ENCODE measurements at places on chromosomes 7 and 10. TPM values are rescaled to one million over a fixed set of nuclear protein-coding genes. Genes with fewer than 3 reads are reported as not detected.

- peaks cover 3% of the 10 kb centered on the region for H3K27me3 ChIP-seq
- H3K4me1 ChIP-seq, result peaks cover 11% of the 10 kb centered on the region
- H3K36me3 ChIP-seq, result no peaks in the 10 kb centered on the region
- H3K4me3 ChIP-seq, result no peak overlapping the region
- H3K27ac ChIP-seq, result no peak overlapping the region
- peak; percentile 58 for DNase-seq
These were observed 1.5 kb upstream of the MET start for GRCh38 chr7:116670409-116671015.

- H3K4me1 ChIP-seq, result peaks cover 5% of the 10 kb centered on the region
- no peaks in the 10 kb centered on the region for H3K27me3 ChIP-seq
- no peaks in the 10 kb centered on the region for H3K36me3 ChIP-seq
These were observed 5.7 kb upstream of the ZYX start for GRCh38 chr7:143375298-143376034.

DNA sequence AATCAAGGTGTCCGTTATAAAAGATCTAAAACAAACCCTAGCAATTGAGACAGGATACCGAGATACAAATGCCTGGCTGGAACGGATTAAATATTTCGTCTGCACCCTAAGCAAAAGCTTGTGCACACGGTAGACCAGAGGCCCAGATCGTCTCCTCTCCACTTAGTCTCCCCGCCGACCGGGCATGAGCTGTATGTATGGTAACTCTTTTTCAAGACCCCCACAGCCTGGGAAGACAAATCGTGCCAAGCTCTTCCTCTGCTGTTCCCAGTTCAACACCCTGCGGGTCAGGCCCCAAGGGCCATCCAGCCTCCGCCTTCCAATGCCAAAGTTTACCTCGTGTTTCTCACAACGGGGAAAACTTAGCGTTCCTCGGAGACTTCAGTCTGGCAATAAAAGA, 285.7 kb upstream of the GALNT17 start:
- no peaks in the 10 kb centered on the region for H3K36me3 ChIP-seq
- H3K4me3 ChIP-seq, result no peak overlapping the region
- no peak overlapping the region for H3K27ac ChIP-seq
- DNase-seq, result no peak
- H3K4me1 ChIP-seq, result no peaks in the 10 kb centered on the region

GRCh38 chr7:22363756-22364422, 6.9 kb upstream of the RAPGEF5 start:
- DNase-seq, result no peak
- H3K4me1 ChIP-seq, result no peaks in the 10 kb centered on the region
- H3K36me3 ChIP-seq, result no peaks in the 10 kb centered on the region
- no peaks in the 10 kb centered on the region for H3K27me3 ChIP-seq
- H3K27ac ChIP-seq, result no peak overlapping the region

GRCh38 chr7:122337011-122337410, 32.5 kb upstream of the FEZF1 start:
- no peak overlapping the region for H3K4me3 ChIP-seq
- DNase-seq, result no peak
- no peaks in the 10 kb centered on the region for H3K27me3 ChIP-seq
- no peaks in the 10 kb centered on the region for H3K4me1 ChIP-seq

DNA sequence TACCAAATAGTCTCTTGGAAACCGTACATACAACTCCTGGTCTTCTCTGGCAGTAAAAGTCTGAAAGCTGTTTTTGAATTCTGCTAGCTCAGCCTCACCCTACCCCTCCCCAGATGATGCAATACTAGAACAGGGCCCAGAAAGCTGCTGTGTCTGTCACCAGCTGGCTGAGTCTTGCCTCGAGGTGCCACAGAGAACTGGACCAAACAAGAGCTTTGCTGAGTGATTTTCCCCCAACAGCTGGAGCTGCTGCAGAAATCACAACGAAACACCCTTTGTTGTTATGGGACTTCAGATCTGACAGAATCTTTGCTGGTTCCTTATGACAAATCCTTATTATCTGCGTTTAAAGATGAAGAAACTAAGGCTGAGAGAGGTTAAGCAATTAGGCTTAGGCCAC, 134.1 kb downstream of the SPAG6 start:
- H3K27me3 ChIP-seq, result peaks cover 26% of the 10 kb centered on the region
- peaks cover 3% of the 10 kb centered on the region for H3K4me1 ChIP-seq
- no peak overlapping the region for H3K27ac ChIP-seq

GRCh38 chr7:2494191-2495130, 18.3 kb upstream of the GRIFIN start:
- H3K4me3 ChIP-seq, result no peak overlapping the region
- no peaks in the 10 kb centered on the region for H3K4me1 ChIP-seq
- DNase-seq, result no peak
- no peak overlapping the region for H3K27ac ChIP-seq
- no peaks in the 10 kb centered on the region for H3K36me3 ChIP-seq

Gene NUPR2
- polyA plus RNA-seq, result not detected

DNA sequence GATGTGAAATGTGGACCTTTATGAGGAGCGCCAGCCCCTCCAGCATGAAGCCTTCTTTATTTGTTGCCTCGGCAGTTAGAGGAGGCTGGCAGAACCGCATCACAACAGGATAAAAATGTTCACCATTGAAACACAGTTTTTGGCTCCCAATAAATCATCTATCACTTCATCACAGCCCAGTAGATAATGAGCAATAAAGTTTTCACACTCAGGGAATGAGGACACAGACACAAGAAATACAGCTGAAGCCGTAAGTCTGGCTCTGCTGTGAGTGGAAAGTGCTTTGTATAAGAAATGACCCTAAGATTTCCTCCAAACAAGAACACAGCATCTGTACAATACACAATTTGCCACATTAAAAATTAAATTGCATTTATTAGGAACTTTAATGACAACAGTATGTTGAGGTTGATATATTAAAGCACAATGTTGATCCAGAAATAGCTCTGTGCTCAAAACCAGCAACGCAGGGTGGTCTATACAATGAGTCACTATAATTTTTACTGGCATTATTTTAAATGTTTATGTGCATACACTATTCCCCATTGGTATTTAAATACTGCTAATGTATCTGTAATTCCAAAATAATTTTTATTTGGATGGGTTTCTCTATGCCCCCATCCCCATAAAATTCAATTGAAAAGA, 301.8 kb upstream of the MGMT start:
- H3K36me3 ChIP-seq, result no peaks in the 10 kb centered on the region
- no peak for DNase-seq
- H3K27ac ChIP-seq, result no peak overlapping the region
- no peaks in the 10 kb centered on the region for H3K27me3 ChIP-seq

GRCh38 chr7:141949021-141949420, 2.2 kb upstream of the CLEC5A start:
- no peaks in the 10 kb centered on the region for H3K27me3 ChIP-seq
- no peaks in the 10 kb centered on the region for H3K36me3 ChIP-seq
- no peak for DNase-seq
- no peak overlapping the region for H3K27ac ChIP-seq
- H3K4me3 ChIP-seq, result no peak overlapping the region

DNA sequence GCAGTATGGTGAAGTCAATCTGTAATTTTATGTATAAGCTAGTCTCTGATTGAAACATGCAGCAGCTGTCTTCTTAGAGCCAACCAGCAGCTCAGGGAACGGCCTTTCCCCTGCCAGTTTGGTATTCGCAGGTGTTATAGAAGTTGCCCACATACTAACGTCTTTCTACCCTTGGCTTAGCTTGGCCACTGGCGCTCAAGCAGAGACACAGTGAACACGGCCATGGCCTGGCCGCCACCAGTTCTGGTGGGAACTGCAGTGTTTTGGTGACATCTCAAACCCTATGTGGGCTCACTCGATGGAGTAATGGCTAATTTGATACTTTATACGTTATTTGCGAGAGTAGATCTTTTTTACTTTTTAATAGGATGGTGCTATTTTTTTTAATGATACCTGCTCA, 17.1 kb downstream of the EIF4H start:
- no peaks in the 10 kb centered on the region for H3K4me1 ChIP-seq
- H3K27me3 ChIP-seq, result no peaks in the 10 kb centered on the region
- peaks cover 30% of the 10 kb centered on the region for H3K36me3 ChIP-seq

GRCh38 chr10:113594652-113595051, 41.8 kb downstream of the HABP2 start:
- H3K27me3 ChIP-seq, result peaks cover 5% of the 10 kb centered on the region
- DNase-seq, result no peak
- no peaks in the 10 kb centered on the region for H3K4me1 ChIP-seq
- no peaks in the 10 kb centered on the region for H3K36me3 ChIP-seq

Gene UPK3B
- polyA plus RNA-seq, result 0.18 TPM

GRCh38 chr7:74501298-74501697, 47.6 kb downstream of the GTF2IRD1 start:
- no peak overlapping the region for H3K4me3 ChIP-seq
- no peak overlapping the region for H3K27ac ChIP-seq

- H3K36me3 ChIP-seq, result no peaks in the 10 kb centered on the region
- H3K4me3 ChIP-seq, result no peak overlapping the region
- DNase-seq, result no peak
- H3K4me1 ChIP-seq, result no peaks in the 10 kb centered on the region
These were observed 125.8 kb downstream of the ANKRD7 start for GRCh38 chr7:118350260-118350659.

DNA sequence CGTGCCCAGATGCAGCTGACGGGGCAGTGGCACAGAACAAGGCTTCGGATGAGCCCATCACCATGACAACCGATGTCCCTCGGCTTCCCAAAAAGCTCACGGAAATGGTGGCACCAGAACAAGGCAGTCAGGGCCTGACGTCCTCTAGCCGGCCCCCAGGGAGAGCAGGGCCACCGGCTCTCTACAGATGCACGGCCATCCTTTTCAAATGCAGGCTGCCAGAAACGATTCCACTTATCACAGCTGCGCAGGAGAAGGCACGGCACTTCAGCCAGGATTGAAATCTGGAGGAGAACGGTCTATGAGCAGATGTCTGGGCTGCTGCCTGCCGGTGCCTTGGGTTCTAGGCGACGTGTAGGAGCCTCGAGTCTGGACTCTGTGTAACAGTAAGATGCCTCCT, 223.8 kb downstream of the ZMYND11 start:
- H3K4me3 ChIP-seq, result no peak overlapping the region
- no peak overlapping the region for H3K27ac ChIP-seq
- no peaks in the 10 kb centered on the region for H3K4me1 ChIP-seq
- DNase-seq, result no peak
- peaks cover 76% of the 10 kb centered on the region for H3K36me3 ChIP-seq
- no peaks in the 10 kb centered on the region for H3K27me3 ChIP-seq

- H3K4me3 ChIP-seq, result no peak overlapping the region
- no peak overlapping the region for H3K27ac ChIP-seq
- H3K27me3 ChIP-seq, result no peaks in the 10 kb centered on the region
- H3K4me1 ChIP-seq, result no peaks in the 10 kb centered on the region
- no peak for DNase-seq
These were observed 29.2 kb upstream of the APBB1IP start for GRCh38 chr10:26408858-26409494.

GRCh38 chr10:121327727-121328126, 270.5 kb downstream of the FGFR2 start:
- DNase-seq, result no peak
- no peaks in the 10 kb centered on the region for H3K36me3 ChIP-seq
- H3K27me3 ChIP-seq, result no peaks in the 10 kb centered on the region
- no peak overlapping the region for H3K27ac ChIP-seq

Gene AMPH
- 0.54 TPM for polyA plus RNA-seq

- H3K36me3 ChIP-seq, result no peaks in the 10 kb centered on the region
- no peak overlapping the region for H3K27ac ChIP-seq
- no peak overlapping the region for H3K4me3 ChIP-seq
- DNase-seq, result no peak
These were observed 15.1 kb downstream of the RNF216 start for GRCh38 chr7:5766321-5766761.

DNA sequence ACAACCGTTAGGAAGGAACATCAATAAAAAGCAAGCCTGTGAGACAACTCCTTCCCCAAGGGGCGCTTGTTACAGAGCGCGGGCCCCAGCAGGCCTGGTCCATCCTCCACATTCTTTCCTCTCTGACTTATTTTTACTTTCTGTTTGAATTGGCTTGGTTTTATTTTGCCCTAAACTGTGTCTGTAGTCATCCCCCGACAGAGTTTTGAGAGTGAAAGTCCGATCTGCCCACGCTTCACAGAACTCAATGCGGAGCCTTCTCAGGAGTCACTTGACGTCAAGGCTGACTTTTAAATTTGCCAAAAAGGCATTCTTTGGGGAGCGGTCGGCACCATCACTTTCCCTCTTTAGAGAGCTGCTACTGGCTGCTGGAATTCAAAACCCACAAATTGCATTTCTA, 150.1 kb upstream of the KLF6 start:
- no peaks in the 10 kb centered on the region for H3K4me1 ChIP-seq
- H3K36me3 ChIP-seq, result no peaks in the 10 kb centered on the region
- no peak for DNase-seq
- peak overlapping the region; percentile 71 for H3K27ac ChIP-seq
- H3K27me3 ChIP-seq, result no peaks in the 10 kb centered on the region

GRCh38 chr7:128833148-128833945, 3.1 kb downstream of the FLNC start:
- DNase-seq, result no peak
- no peak overlapping the region for H3K4me3 ChIP-seq
- no peaks in the 10 kb centered on the region for H3K36me3 ChIP-seq
- peaks cover 46% of the 10 kb centered on the region for H3K4me1 ChIP-seq
- peak overlapping the region; percentile 80 for H3K27ac ChIP-seq

- H3K27me3 ChIP-seq, result no peaks in the 10 kb centered on the region
- no peaks in the 10 kb centered on the region for H3K36me3 ChIP-seq
- no peaks in the 10 kb centered on the region for H3K4me1 ChIP-seq
- H3K27ac ChIP-seq, result no peak overlapping the region
These were observed 83.4 kb upstream of the PPP1R9A start for GRCh38 chr7:94823947-94824346.

Gene VAX1
- polyA plus RNA-seq, result not detected

- H3K27ac ChIP-seq, result no peak overlapping the region
- H3K36me3 ChIP-seq, result no peaks in the 10 kb centered on the region
- H3K4me1 ChIP-seq, result no peaks in the 10 kb centered on the region
These were observed 36.7 kb upstream of the GRID1 start for GRCh38 chr10:86403183-86403797.

- no peak overlapping the region for H3K27ac ChIP-seq
- peaks cover 45% of the 10 kb centered on the region for H3K27me3 ChIP-seq
- no peak overlapping the region for H3K4me3 ChIP-seq
These were observed 569 bp downstream of the SLC26A5 start for GRCh38 chr7:103445228-103446048.

DNA sequence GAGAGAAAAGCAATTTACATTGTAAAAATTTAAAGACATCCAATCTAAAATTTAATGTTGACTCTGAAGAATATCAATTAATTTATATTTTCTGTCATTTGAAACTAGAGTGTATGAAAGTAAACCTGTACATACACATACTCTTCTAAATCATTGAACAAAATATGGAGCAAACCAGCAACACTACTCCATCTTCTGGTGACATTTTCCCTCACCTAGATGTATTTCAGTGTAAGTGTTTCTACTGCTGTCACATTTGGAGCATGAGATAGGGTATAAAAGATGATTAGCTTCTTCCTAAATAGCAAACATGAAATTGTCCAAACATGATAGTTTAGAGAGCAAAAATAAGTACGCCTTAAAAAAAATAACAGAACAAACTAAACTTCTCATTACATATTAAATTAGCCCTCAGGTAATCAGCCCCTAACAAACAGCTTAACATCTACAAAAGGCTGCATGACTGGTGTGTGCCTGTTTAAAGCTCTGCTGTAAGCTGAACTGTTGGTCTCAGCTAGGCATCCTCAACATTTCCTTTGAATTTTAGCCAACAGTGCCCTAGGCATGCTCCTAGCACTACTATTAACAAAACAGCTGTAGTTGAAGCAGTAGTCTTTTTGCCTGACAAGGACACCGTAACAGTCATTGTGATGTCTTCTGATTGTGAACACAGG, 189.8 kb downstream of the CTNNA3 start:
- H3K36me3 ChIP-seq, result no peaks in the 10 kb centered on the region
- no peak for DNase-seq
- no peak overlapping the region for H3K27ac ChIP-seq
- no peaks in the 10 kb centered on the region for H3K4me1 ChIP-seq
- no peak overlapping the region for H3K4me3 ChIP-seq

GRCh38 chr7:69597278-69598076, 798 bp upstream of the AUTS2 start:
- peak overlapping the region; percentile 62 for H3K27ac ChIP-seq
- H3K4me1 ChIP-seq, result peaks cover 19% of the 10 kb centered on the region
- no peaks in the 10 kb centered on the region for H3K36me3 ChIP-seq
- H3K4me3 ChIP-seq, result peak overlapping the region; percentile 93
- no peaks in the 10 kb centered on the region for H3K27me3 ChIP-seq
